ENCODE measurements at places on chromosomes 11 and 22.

DNA sequence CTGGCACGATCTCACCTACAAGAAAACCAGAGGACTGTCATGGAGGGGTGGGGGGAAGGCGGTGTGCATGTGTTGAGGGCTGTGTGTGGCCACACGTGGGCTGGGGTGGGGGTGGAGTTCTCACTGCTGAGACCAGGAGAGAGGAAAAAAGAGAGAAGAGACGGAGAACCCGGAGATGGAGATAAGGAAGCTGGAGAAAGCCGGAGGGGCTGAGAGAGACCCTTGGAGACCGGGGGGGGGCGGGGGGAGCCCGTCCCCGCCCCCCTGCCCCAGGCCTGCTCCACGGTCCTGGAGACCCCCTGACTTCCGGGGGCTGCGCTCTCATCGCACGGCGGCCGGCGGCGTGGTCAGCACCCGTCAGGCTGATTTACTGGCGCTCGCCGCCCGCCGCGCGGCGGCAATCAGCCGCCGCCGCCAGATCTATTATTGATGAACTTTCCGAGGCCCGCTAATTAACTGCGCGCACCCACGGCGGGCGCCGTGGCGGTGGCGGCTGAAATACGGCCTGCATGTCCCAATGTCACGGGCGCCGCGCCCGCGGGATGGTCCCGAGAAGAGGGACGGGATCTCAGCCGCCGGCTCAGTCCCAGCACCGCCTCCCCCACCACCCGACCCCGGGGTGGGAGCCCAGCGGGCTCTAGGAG lies 187.4 kb downstream of the MN1 start:
- H3K4me1 ChIP-seq, result no peaks in the 10 kb centered on the region
- H3K27me3 ChIP-seq, result peaks cover 20% of the 10 kb centered on the region
- DNase-seq, result no peak
- no peak overlapping the region for H3K27ac ChIP-seq

GRCh38 chr11:130523166-130523565 lies 74.7 kb downstream of the ADAMTS15 start:
- no peak overlapping the region for H3K4me3 ChIP-seq
- no peaks in the 10 kb centered on the region for H3K4me1 ChIP-seq
- no peaks in the 10 kb centered on the region for H3K27me3 ChIP-seq

GRCh38 chr22:35582861-35583670 lies 34.1 kb downstream of the MB start:
- H3K27me3 ChIP-seq, result no peaks in the 10 kb centered on the region
- no peaks in the 10 kb centered on the region for H3K36me3 ChIP-seq
- no peak overlapping the region for H3K4me3 ChIP-seq
- H3K4me1 ChIP-seq, result no peaks in the 10 kb centered on the region

- no peaks in the 10 kb centered on the region for H3K27me3 ChIP-seq
- H3K4me3 ChIP-seq, result no peak overlapping the region
- no peak overlapping the region for H3K27ac ChIP-seq
- no peaks in the 10 kb centered on the region for H3K4me1 ChIP-seq
Measured at GRCh38 chr22:45775569-45776312, 104.1 kb downstream of the ATXN10 start.

DNA sequence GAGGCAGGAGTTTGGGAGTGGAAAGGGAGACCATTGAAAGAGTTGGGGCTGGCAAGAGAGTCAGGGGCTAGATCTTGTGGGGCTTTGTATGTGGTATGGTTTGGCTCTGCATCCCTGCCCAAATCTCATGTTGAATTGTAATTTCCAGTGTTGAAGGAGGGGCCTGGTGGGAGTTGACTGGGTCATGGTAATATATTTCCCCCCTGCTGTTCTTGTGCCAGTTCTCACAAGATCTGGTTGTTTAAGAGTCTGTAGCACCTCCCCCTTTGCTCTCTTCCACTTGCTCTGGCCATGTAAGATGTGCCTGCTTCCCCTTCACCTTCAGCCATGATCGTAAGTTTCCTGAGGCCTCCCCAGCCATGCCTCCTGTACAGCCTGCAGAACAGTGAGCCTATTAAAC lies 10.1 kb upstream of the RAB3IL1 start:
- DNase-seq, result no peak
- H3K4me1 ChIP-seq, result no peaks in the 10 kb centered on the region
- H3K27ac ChIP-seq, result no peak overlapping the region
- H3K27me3 ChIP-seq, result no peaks in the 10 kb centered on the region
- no peak overlapping the region for H3K4me3 ChIP-seq

GRCh38 chr11:121207485-121208115 lies 85.0 kb upstream of the SC5D start:
- H3K4me1 ChIP-seq, result no peaks in the 10 kb centered on the region
- H3K4me3 ChIP-seq, result no peak overlapping the region
- H3K27me3 ChIP-seq, result no peaks in the 10 kb centered on the region
- H3K27ac ChIP-seq, result no peak overlapping the region
- H3K36me3 ChIP-seq, result no peaks in the 10 kb centered on the region

DNA sequence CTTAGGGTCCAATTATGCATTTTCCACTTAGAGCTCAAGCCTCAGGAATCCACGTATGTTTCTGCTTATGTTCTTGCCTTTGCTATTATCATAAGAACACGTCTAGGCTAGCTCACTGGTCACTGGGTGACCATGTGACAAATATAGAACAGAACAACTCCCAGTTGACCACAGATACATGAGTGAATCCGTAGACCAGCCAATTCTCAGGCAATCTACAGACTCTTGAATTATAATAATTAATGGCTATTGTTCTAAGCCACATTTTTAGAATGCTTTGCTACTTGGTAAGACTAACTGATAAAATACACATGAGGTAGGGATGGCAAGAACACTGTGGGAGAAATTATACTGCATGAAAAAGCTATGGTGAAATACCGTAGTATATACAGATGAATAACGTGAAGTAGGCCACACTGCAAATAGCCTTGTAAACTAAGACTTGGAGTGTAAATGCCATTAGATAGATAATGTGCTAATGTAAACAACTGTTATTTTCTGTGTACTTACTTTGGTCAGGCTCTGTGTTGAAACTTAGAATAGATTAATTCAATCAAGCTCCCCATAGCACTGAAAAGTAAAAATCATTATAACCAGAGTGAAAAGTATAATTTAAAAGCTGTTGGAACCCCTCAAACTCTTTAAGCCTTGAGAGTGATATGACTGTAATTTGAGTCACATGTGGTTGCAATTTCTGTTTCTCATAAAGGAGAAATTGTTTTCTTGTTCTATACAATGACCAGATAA lies 366.2 kb upstream of the CCDC179 start:
- no peaks in the 10 kb centered on the region for H3K27me3 ChIP-seq
- DNase-seq, result no peak
- no peaks in the 10 kb centered on the region for H3K36me3 ChIP-seq
- no peaks in the 10 kb centered on the region for H3K4me1 ChIP-seq
- no peak overlapping the region for H3K27ac ChIP-seq

- no peaks in the 10 kb centered on the region for H3K4me1 ChIP-seq
- peak; percentile 16 for DNase-seq
- no peaks in the 10 kb centered on the region for H3K36me3 ChIP-seq
- no peak overlapping the region for H3K4me3 ChIP-seq
- H3K27ac ChIP-seq, result no peak overlapping the region
Measured at GRCh38 chr11:61911701-61912529, 5.5 kb downstream of the RAB3IL1 start.

GRCh38 chr22:46112405-46112804 lies 37.9 kb upstream of the PPARA start:
- H3K4me3 ChIP-seq, result no peak overlapping the region
- H3K4me1 ChIP-seq, result no peaks in the 10 kb centered on the region
- H3K36me3 ChIP-seq, result no peaks in the 10 kb centered on the region
- H3K27ac ChIP-seq, result no peak overlapping the region
- DNase-seq, result no peak
- no peaks in the 10 kb centered on the region for H3K27me3 ChIP-seq

GRCh38 chr11:127252321-127252720 lies 251.8 kb upstream of the KIRREL3 start:
- no peak overlapping the region for H3K4me3 ChIP-seq
- no peaks in the 10 kb centered on the region for H3K4me1 ChIP-seq
- H3K27ac ChIP-seq, result no peak overlapping the region
- DNase-seq, result no peak

- no peak overlapping the region for H3K4me3 ChIP-seq
- H3K36me3 ChIP-seq, result no peaks in the 10 kb centered on the region
- no peaks in the 10 kb centered on the region for H3K4me1 ChIP-seq
- no peak overlapping the region for H3K27ac ChIP-seq
Measured at GRCh38 chr22:48661984-48662383, 1165.7 kb downstream of the BRD1 start.

GRCh38 chr11:8262552-8263108 lies 1.0 kb downstream of the LMO1 start:
- H3K4me1 ChIP-seq, result peaks cover under 1% of the 10 kb centered on the region
- H3K4me3 ChIP-seq, result peak overlapping the region; percentile 35
- no peak for DNase-seq
- no peak overlapping the region for H3K27ac ChIP-seq
- peaks cover 46% of the 10 kb centered on the region for H3K27me3 ChIP-seq

- no peaks in the 10 kb centered on the region for H3K27me3 ChIP-seq
- no peak for DNase-seq
- no peaks in the 10 kb centered on the region for H3K36me3 ChIP-seq
- H3K4me3 ChIP-seq, result no peak overlapping the region
Measured at GRCh38 chr22:27456696-27457503, 344.7 kb downstream of the MN1 start.

GRCh38 chr11:7896009-7896785 lies 34.9 kb downstream of the OR10A6 start:
- no peaks in the 10 kb centered on the region for H3K36me3 ChIP-seq
- H3K27ac ChIP-seq, result no peak overlapping the region
- no peaks in the 10 kb centered on the region for H3K4me1 ChIP-seq
- no peaks in the 10 kb centered on the region for H3K27me3 ChIP-seq
- no peak overlapping the region for H3K4me3 ChIP-seq

DNA sequence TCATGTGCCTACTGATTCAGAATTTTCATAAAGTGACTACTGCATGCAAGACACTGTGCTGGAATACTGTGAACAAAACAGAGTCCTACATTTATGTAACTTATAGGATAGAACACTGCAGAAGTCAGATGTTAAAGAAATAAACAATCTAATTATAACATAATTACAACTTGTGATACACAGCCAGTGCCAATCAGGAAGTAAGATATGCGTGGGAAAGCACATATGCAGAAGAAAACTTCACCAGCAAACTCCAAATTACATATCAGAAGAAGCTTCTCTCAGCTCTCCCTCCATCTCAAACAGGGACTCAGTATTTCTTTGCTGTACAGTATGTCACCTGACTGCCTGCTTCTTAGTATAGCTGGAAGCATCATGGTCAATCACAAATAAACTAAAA lies 37.4 kb downstream of the PAK1 start:
- no peak for DNase-seq
- H3K4me3 ChIP-seq, result no peak overlapping the region
- peak overlapping the region; percentile 41 for H3K27ac ChIP-seq
- no peaks in the 10 kb centered on the region for H3K27me3 ChIP-seq
- H3K4me1 ChIP-seq, result peaks cover 4% of the 10 kb centered on the region

- H3K27ac ChIP-seq, result no peak overlapping the region
- no peaks in the 10 kb centered on the region for H3K27me3 ChIP-seq
- peaks cover 5% of the 10 kb centered on the region for H3K36me3 ChIP-seq
- DNase-seq, result no peak
Measured at GRCh38 chr11:108253176-108253575, 30.3 kb downstream of the ATM start.

DNA sequence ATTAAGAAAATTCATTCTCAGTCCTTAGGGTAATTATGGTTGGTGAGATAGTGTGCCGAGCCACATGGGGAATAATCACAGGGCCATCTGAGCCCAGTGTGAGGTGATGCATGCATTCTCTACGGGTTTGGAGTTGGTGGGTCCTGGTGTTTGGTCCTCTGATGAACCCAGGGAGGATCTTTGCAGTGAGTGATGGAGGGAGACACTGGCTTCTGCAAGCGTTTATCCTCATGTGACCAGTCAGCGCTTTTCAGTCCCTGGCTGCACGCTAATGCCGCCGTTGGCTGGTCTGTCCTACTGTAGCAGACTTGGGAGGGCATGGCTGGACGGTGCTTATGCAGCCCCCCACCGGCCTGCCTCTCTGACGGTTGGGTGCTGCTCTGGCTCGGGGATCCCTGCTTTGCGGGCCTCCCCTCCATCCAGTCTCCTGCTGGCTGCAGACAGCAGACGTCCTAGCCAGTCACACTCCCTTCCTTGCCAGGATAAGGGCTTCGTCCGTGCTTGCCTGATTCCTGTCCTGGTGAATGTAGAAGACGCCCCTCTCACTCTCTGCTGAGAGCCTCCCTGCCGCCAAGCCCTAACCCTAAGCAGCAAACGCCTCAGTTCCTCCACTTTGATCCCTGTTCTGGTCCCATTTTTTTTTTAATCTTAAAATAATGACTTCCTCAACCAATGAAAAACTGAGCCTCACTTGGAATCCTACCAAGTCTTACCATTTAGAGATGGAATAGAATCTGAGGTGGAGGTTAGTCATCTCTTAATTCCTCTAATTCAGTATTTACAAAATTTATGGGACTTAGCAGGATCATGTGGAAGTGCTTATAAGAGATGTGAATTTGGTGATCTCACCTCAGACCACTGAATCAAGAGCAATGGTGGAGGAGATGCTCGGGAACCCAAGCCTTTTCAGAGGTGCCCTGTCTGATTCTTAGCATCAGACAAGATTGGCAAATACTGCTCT lies 143.7 kb upstream of the SORL1-AS1 start:
- no peaks in the 10 kb centered on the region for H3K36me3 ChIP-seq
- no peaks in the 10 kb centered on the region for H3K4me1 ChIP-seq
- no peak overlapping the region for H3K4me3 ChIP-seq
- H3K27me3 ChIP-seq, result no peaks in the 10 kb centered on the region
- no peak overlapping the region for H3K27ac ChIP-seq

Measured in colonic mucosa (tissue), 4 donors.